Activated CD8-positive, alpha-beta T cell treated with anti-CD3 and anti-CD28 coated beads for 36 hours (primary cell): ENCODE measurements at places on chromosomes 1 and 21. TPM values are rescaled to one million over a fixed set of nuclear protein-coding genes. Genes with fewer than 3 reads are reported as not detected.

GRCh38 chr1:172180501-172181285 is 239.8 kb upstream of the C1orf105 start:
- H3K36me3 ChIP-seq, result no peaks in the 10 kb centered on the region
- H3K27ac ChIP-seq, result peak overlapping the region; percentile 97
- H3K4me1 ChIP-seq, result peaks cover 30% of the 10 kb centered on the region
- DNase-seq, result peak; percentile 59
- peak overlapping the region; percentile 73 for H3K4me3 ChIP-seq
- H3K27me3 ChIP-seq, result no peaks in the 10 kb centered on the region

DNA sequence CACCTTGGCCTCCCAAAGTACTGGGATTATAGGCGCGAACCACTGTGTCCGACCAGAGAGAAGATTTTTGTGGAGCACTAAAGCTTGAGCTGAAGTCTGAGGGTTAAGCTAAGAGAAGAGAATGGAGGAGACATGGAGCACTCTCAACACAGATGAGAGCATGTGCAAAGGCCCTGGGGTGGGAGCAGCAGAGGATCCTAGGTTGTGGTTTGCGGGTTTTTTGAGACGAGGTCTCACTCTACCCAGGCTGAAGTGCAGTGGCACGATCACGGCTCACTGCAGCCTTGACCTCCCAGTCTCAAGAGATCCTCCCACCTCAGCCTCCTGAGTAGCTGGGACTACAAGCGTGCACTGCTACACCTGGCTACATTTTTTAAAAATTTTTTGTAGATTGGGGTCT is 30.5 kb downstream of the FBXO2 start:
- H3K27ac ChIP-seq, result no peak overlapping the region
- DNase-seq, result no peak
- H3K27me3 ChIP-seq, result peaks cover 9% of the 10 kb centered on the region
- no peaks in the 10 kb centered on the region for H3K36me3 ChIP-seq

DNA sequence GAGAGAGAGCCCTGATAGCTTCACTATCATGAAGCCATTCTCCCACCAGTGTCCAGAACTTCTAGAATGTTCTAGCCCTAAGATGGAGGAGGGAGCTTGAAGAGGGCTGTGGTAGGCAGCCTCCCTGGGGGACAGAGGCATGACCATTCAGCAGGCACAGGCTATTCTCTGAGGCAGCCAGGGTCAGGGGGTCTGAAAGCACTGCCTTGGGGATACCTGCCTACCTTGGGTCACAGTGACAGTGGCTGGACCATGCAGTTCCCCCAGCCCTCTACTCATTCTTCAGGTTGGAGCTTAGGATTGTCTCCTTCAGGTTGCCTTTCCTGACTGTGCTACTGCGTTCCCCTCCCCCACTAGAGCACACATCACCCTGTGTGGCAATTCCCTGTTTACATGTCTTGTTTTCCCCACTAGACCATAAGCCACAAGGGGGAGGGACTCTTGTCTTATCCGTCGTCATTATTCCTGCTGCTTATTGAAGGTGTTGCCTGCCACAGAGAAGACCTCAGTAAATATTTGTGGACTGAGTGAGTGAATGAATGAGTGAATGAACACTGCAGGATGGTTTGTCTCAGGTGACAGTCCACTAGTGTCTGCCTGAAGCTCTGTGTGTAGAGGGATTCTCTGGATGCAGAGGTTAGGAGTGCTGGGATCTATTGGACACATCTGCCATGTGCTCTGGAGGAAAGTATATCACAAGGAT is 5.2 kb downstream of the ZDHHC18 start:
- peaks cover 68% of the 10 kb centered on the region for H3K4me1 ChIP-seq
- peaks cover 77% of the 10 kb centered on the region for H3K36me3 ChIP-seq
- H3K27me3 ChIP-seq, result no peaks in the 10 kb centered on the region
- no peak for DNase-seq
- no peak overlapping the region for H3K4me3 ChIP-seq
- H3K27ac ChIP-seq, result peak overlapping the region; percentile 98

GRCh38 chr1:17419626-17420328 is 19.7 kb downstream of the RCC2 start:
- no peaks in the 10 kb centered on the region for H3K27me3 ChIP-seq
- H3K4me1 ChIP-seq, result peaks cover 17% of the 10 kb centered on the region
- H3K27ac ChIP-seq, result no peak overlapping the region
- no peak overlapping the region for H3K4me3 ChIP-seq
- peak; percentile 72 for DNase-seq

DNA sequence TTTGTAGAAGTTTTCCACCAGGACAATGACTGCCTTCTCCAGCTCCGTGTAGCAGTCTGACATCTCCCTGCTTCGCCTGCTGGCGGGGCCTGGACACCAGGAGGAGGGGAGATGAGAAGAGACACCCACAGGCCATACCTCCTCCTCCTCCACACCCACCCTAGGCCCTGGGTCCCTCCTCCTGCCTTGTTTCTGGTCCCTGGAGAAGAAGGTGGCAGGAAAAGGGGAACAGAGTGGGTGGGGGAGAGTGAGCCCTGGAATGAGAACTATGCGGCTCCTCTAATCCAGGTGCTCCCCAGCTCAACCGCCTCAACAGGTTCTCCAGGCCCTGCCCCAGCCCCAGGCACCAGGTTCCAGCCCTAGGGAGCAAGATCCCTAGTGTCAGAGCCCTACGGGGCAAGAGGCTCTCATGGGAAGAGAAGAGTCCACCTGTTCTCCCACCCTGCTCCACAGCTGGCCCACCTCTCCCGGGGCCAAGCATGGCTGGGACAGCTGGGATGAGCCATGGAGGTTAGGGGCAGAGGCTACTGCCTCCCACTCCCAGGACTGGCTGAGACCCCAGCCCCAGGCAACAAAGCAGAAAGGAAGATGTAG is 4.8 kb downstream of the S100A16 start:
- no peaks in the 10 kb centered on the region for H3K27me3 ChIP-seq
- H3K4me1 ChIP-seq, result no peaks in the 10 kb centered on the region
- no peaks in the 10 kb centered on the region for H3K36me3 ChIP-seq
- no peak overlapping the region for H3K27ac ChIP-seq
- no peak for DNase-seq

DNA sequence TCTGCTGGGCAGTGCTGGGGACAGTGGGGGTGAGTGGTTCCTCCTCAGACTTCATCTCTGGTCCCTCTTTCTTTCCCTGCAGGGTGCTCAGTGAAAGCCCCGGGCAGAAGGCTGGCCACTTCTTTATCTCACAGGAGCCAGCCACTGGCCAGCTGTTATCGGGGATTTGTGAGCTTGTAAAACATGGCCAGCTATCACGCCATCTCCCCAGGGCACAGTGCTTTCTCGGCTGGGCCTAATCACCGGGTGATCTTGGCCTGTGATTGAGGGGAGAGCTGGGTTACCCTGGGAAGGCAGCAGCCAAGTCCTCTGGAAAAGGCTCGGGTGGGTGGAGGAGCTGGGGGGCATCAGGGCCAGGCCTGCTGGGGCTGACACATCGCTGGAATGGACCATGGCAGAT is 83.0 kb downstream of the IGSF21 start:
- H3K27ac ChIP-seq, result no peak overlapping the region
- no peaks in the 10 kb centered on the region for H3K36me3 ChIP-seq
- no peak for DNase-seq
- H3K27me3 ChIP-seq, result peaks cover 16% of the 10 kb centered on the region
- H3K4me1 ChIP-seq, result no peaks in the 10 kb centered on the region

GRCh38 chr1:172993640-172994039 is 57.1 kb downstream of the TNFSF18 start:
- no peak overlapping the region for H3K4me3 ChIP-seq
- DNase-seq, result no peak
- no peaks in the 10 kb centered on the region for H3K4me1 ChIP-seq
- no peak overlapping the region for H3K27ac ChIP-seq

GRCh38 chr21:39400173-39400572 is 45.4 kb downstream of the LCA5L start:
- H3K27ac ChIP-seq, result no peak overlapping the region
- no peak for DNase-seq
- no peak overlapping the region for H3K4me3 ChIP-seq
- H3K4me1 ChIP-seq, result no peaks in the 10 kb centered on the region
- peaks cover 8% of the 10 kb centered on the region for H3K36me3 ChIP-seq

- no peak overlapping the region for H3K4me3 ChIP-seq
- no peak for DNase-seq
- H3K27me3 ChIP-seq, result no peaks in the 10 kb centered on the region
- H3K4me1 ChIP-seq, result no peaks in the 10 kb centered on the region
- H3K36me3 ChIP-seq, result no peaks in the 10 kb centered on the region
These were observed 322.1 kb upstream of the VAMP3 start for GRCh38 chr1:7448986-7449385.

DNA sequence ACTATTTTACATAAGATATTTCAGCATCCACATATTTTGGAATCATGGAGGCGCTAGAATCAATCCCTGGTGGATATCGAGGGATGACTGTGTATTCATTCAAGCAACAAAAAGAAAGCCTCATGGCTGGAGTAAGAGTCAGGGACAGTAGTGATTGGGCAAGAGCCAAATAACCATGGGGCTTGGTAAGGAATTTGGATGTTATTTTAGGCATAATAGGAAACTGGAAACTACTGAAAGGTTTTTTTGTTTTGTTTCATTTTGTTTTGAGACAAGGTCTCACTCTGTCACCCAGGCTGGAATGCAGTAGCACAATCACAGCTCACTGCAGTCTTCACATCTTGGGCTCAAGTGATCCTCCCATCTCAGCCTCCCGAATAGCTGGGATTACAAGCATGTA is 33.8 kb upstream of the EYA3 start:
- H3K4me1 ChIP-seq, result no peaks in the 10 kb centered on the region
- peaks cover 16% of the 10 kb centered on the region for H3K27me3 ChIP-seq
- no peak for DNase-seq
- H3K4me3 ChIP-seq, result no peak overlapping the region
- H3K36me3 ChIP-seq, result no peaks in the 10 kb centered on the region
- H3K27ac ChIP-seq, result no peak overlapping the region

- no peaks in the 10 kb centered on the region for H3K36me3 ChIP-seq
- no peaks in the 10 kb centered on the region for H3K4me1 ChIP-seq
- no peak overlapping the region for H3K4me3 ChIP-seq
- peaks cover 4% of the 10 kb centered on the region for H3K27me3 ChIP-seq
- no peak for DNase-seq
These were observed 362.7 kb downstream of the PTPRU start for GRCh38 chr1:29599071-29599470.

DNA sequence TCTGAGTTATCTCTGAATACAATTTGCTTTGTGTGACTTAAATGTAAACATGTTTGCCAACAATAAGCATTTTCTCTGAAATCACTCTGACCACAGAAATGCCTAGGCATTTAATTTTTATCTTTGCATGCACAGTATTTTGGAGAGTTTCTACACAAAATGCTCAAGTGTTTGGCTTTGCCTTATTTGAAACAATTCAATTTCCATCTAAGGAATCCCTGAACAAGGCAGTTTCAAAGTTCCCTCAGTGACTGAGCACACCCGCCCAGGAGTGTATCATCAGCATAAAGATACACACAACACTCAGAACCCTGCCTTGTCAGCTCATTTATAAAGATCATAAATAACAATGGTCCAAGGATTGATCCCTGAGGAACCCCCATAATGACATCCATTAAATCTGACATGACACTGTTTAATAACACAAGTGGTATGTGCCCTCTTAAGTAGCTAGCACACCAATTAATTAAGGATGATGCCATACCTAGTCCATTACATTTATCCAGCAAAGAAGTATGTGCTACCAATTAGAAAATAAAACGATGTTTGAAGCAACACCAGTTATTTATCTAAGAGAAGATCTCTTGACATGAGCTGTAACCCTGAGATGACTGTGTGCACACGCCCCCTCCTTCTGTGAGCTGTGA is 585.8 kb downstream of the ADGRL2 start:
- H3K4me1 ChIP-seq, result no peaks in the 10 kb centered on the region
- no peaks in the 10 kb centered on the region for H3K36me3 ChIP-seq
- H3K27me3 ChIP-seq, result no peaks in the 10 kb centered on the region
- DNase-seq, result no peak
- no peak overlapping the region for H3K27ac ChIP-seq

DNA sequence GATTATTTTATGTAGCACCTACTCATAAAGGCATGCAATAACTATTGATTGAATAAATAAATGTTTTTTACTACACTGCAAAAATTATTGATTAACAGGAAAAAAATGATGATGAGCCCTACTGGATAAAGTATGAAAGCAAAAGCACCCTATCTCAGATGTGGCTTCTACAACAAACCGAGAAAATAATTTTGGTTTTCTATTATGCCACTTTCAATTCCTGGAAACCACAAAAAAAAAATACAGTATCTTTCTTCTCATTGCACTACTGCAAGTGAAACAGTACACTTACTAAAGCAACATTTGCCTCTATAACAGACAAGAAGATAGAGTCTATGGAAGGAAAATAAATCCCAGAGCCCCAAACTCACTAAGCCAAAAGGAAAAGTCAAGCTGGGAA is 1882.4 kb downstream of the NCAM2 start:
- DNase-seq, result no peak
- no peaks in the 10 kb centered on the region for H3K4me1 ChIP-seq
- no peak overlapping the region for H3K27ac ChIP-seq
- no peak overlapping the region for H3K4me3 ChIP-seq
- H3K27me3 ChIP-seq, result no peaks in the 10 kb centered on the region

- DNase-seq, result no peak
- H3K4me1 ChIP-seq, result peaks cover 16% of the 10 kb centered on the region
- H3K4me3 ChIP-seq, result no peak overlapping the region
- no peak overlapping the region for H3K27ac ChIP-seq
- no peaks in the 10 kb centered on the region for H3K27me3 ChIP-seq
These were observed 37.4 kb downstream of the ANKRD13C start for GRCh38 chr1:70317087-70317486.

The TDRD5 gene
- total RNA-seq, result not detected

The SLC6A9 gene
- total RNA-seq, result 6.5 TPM

The RBP7 gene
- total RNA-seq, result not detected

The F13B gene
- total RNA-seq, result not detected

The AKR7A2 gene
- total RNA-seq, result 42.9 TPM

The GALE gene
- 40.7 TPM for total RNA-seq

The HMCN1 gene
- not detected for total RNA-seq

The SLC22A15 gene
- total RNA-seq, result 0.07 TPM

The LINGO4 gene
- total RNA-seq, result not detected
